ENCODE measurements at places on chromosomes 5 and 9. TPM values are rescaled to one million over a fixed set of nuclear protein-coding genes. Genes with fewer than 3 reads are reported as not detected.

Gene UBE2D2
- 118 TPM for polyA plus RNA-seq

Gene FCN2
- polyA plus RNA-seq, result not detected

Gene LCN10
- 4.7 TPM for polyA plus RNA-seq

Gene TEK
- 0.22 TPM for polyA plus RNA-seq

Gene MSX2
- polyA plus RNA-seq, result not detected

Gene ACTL7B
- polyA plus RNA-seq, result not detected

All from small intestine (tissue), 16 donors.